ENCODE measurements at places on chromosomes 1 and 21. TPM values are rescaled to one million over a fixed set of nuclear protein-coding genes. Genes with fewer than 3 reads are reported as not detected.

The SUSD4 gene
- 2.2 TPM for total RNA-seq

The LGR6 gene
- 2.8 TPM for total RNA-seq

The TMOD4 gene
- 2.2 TPM for total RNA-seq

The ACOT11 gene
- 40.5 TPM for total RNA-seq

The RBBP5 gene
- total RNA-seq, result 14.7 TPM

The RGS13 gene
- 1.1 TPM for total RNA-seq

The IGSF21 gene
- total RNA-seq, result 3.5 TPM

The HSPB7 gene
- 300 TPM for total RNA-seq

The ST6GALNAC3 gene
- total RNA-seq, result 2.8 TPM

The RXFP4 gene
- 0.27 TPM for total RNA-seq
